NCI-H1048 (cell line): ENCODE measurements at places on chromosomes 3 and 15.

GRCh38 chr3:53350652-53351051 is 3.3 kb upstream of the DCP1A start:
- DNase-seq: no peak

DNA sequence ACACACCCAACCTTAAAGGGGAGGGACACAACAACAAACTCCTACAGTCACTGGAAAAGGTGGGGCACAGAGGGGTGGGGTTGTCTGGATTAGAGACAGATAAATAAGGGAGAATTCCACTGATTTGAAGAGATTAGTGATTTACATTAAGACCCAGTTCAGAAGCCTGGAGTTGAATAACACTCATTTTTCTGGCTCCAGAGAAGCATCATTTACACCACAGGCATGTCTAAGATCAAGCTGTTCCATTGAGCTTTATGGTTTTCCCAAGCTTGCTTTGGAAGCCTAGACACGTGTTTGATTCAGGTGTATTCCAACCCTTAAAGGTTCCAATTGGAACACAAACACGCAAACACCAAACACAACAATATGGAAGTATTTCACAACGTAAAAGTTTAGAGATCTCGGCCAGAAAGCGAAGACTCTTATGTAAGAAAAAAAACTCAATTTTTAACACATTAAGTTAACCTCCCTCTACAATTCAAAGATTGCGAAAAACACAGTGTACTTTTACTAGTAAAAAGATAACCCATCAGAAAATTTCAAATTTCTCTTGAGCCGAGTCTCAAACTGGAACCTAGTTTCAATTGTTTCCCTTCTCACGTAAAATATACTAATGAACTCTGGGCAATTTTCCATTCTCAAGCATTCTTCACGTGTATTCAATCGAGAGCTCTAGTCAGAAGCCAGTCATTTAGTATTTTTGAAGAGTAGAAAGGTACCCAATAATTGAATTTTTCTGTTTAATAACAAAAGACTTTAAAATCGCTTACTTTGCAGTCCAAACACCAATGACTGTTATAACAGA is 2.1 kb downstream of the TRA2B start:
- DNase-seq: no peak

DNA sequence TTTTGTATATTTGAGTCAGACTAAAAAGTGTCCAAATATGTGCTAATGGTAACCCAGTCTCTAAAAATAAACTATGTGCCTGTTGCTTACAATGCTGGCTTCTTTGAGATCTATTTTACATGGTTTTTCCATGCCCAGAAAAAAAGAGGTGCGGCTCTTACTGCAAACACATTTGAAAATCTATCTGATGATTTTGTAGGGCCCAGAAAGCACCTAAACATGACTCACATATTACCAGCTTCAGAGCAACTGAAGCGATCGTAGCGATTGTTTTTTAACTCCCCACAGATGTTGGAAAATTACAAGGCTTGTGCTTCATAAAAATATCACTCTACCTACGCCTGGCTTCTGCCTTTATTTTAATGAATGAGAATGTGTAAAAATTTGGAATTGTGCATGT is 53.5 kb downstream of the SUCNR1 start:
- no peak for DNase-seq

- no peak for DNase-seq
Observed at GRCh38 chr3:155512867-155513261, 219.4 kb upstream of the STRIT1 start.

DNA sequence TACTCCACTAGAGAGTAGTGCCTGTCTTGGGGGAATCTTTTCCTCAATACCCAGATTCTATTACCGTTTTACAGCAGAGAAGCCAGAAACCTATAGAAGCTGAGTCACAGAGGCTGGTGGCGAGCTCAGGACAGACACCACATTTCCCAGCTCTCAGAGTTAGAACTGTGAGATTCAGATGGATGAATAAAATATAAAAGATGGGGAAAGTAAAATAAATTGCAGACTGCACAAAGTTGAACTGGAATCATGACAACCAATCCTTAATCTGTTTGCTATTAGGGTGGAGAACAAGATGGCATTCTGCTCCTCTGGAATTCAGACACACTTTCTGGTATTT is 40.5 kb upstream of the CMSS1 start:
- no peak for DNase-seq

GRCh38 chr15:85457392-85457968 is 77.1 kb downstream of the AKAP13 start:
- no peak for DNase-seq

- no peak for DNase-seq
Observed at GRCh38 chr15:55267401-55268175, 22.0 kb downstream of the RAB27A start.

DNA sequence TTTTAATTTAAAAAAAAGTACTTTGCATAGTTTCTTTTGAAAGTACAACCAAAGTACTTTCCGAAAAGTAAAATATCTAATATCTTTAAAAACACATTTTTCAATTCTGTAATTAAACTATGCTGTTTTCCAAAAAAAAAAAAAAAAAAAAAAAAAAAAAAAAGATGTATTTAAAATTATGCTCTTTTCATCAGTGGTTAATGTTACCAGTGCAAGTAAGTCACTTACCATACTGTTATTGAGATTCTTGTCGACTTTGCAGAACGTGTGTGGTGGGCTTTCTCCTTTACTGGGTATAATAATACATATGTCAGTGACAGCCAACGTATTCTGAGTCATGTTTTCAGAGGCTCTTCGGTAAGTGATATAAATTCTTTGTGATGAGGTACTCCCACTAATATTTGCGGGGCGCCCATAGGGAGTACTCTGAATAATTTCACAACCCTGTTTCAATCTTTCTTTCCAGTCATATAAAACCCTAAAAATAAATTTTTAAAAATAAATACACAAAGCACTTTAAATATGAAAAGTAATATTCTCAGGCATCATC is 39.9 kb downstream of the DENND4A start:
- DNase-seq: no peak
